ENCODE measurements at places on chromosomes 2 and 18.

DNA sequence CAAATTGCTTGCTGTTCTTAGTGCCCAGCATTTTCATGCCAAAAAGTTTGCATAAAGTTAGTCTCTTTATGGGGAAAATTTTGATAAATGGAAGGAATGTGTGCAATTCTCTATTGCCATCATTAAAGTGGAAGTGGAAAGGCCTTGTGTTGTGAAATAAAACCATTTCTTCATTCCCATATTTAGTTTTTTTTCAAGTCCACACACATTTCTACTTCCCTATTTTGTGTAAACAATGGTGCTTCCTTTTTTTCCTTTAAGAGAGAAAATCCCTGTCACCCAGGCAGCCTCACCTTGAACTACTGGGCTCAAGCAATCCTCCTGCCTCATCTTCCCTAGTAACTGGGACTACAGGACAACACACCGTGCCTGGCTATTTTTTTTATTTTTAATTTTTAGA is 42.3 kb upstream of the NCOA1 start:
- DNase-seq = no peak

DNA sequence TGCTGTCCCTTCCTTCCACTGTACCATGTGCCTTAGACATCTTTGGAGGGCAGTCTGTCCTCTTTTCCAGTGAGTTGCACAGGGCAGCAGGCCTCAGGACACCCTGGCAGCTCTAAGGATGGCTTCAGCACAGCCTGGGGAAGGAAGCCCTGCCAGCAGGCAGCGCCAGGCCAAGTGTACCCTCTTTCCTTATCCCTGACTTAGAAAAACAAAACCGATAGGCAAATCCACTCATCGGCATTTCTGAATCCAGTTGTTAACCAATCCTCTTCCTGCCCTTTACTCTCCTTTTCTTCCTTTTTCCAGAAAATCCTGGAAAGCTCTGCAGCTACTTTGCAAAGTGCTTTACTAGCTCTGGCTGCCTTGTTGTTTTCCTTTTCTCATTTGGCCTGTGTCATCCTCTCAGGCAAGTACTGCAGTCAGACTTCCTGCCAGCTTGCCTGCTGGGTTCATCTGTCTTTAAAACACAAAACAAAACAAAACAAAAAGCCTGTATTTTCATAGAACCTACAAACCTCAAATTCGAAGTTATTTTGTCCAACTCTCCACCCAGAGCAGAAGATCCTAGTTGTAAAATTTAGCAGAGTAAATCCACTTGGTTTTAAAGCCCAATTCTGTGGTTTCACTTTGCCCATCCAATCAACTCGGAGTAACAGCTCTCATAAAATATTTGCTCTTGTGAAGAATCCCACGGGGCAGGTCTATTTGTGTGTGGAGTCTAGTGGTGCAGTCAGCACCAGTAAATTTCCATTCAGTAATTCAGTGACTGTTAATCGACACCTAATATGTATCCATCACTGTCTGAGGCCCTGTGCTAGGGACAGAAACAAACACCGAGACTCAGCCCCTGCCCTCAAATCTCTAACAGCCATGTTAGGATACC is 45.2 kb downstream of the PCBP1 start:
- no peak for DNase-seq

- DNase-seq = no peak
These were observed 90.9 kb downstream of the ANKRD44 start for GRCh38 chr2:197219636-197220035.

- DNase-seq = no peak
These were observed 12.0 kb downstream of the SEPTIN10 start for GRCh38 chr2:109601783-109602182.

DNA sequence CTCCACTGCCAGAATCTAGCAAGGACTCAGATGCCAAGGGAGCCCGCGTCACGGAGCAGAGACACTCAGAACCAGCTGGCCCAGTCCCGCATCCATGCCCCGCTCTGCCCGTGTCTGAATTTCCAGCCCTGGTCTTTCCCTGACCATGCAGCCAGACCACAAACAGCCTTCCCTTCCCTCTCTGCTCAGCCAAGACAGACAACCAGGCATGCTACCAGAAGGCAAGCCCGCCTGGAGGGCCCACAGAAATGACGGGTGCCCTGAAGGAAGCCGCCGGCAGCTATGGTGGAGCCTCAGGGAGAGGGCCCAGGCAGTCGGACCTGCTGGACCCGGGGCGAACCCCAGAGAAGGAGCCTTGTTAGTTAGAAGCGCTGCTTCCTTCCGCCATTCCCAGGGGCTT is 45.1 kb upstream of the MAL start:
- no peak for DNase-seq

DNA sequence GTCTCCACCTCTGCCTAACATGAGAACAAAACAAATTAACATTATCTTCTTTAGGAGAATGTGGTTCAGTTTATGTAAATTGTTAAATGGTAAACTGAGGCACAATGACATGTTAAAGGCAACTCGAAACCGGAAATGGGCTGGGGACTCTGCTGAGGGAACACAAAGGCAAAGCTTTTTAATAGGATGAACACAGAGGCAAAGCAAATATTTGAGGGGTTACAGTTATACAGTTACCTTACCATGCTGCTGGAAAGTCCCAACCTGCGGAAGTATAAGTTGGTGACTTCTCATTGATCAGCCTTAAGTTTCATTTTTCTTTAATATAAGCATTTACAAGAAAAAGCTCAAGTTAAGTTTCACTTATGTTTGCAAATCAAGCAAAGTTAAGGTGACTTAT is 195.0 kb downstream of the DLGAP1 start:
- no peak for DNase-seq

GRCh38 chr2:1752751-1753150 is 8.4 kb upstream of the PXDN start:
- no peak for DNase-seq

DNA sequence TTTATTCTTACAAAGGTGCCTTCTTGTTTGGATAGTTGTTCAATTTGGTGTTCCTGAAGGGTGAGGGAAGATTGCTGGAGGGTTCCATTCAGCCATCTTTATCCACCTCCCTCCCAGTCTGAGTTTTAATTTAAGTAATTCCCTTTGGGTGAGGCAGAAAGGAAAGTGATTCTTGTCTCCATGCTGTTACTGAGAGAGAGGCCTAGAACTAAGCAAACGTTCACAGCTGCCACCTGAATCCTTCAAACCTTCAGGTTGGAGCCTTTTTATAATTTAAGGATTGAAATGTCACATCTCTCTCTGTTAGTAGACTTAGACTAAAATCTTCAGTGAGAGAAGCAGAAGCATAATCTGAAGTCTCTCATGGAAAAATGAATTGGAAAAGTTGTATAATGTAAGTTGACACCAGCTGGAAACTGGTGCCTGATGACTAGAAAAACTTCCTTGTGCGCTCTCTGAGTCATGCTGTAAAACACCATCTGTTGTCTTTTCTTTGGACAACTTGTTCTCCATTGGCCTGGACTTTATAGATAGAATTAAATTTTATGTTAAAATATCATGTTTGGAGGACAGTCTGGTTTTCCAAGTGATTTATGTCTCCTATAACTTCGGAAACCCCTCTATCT is 14.6 kb downstream of the STRADB start:
- DNase-seq = no peak

DNA sequence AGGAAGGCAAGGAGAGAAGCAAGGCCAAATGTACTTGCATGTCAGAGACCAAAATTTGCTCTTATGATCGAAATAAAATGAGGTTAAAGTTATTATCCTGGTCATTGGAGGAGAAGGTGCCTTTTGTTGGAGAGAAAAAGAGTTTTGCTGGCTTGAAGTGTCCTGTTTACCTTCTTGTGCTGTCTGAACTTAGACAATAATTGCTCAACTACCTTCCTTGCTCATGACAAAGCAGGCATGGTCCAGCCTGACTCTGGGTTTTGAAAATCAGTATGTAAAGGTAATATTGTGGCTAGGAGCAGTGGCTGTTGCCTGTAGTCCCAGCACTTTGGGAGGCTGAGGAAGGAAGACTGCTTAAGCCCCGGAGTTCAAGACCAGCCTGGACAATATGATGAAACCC is 89.1 kb downstream of the MEIS1 start:
- no peak for DNase-seq

GRCh38 chr18:13879937-13880336 is 35.4 kb downstream of the MC2R start:
- no peak for DNase-seq

DNA sequence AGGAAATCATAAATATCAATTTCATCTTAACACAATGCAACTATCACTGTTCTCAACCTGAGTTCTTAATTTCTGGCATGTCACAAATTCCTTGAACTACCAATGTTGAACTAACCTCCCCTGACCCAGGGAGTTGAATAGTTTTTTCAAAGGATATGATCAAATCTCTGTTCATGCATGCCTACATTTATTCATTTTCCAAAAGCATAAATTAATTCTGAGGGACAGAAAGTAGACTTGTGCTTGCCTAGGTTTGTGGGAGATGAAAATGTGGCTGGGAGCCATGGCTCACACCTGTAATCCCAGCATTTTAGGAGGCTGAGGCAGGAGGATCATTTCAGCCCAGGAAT is 175.7 kb downstream of the TGIF1 start:
- no peak for DNase-seq

DNA sequence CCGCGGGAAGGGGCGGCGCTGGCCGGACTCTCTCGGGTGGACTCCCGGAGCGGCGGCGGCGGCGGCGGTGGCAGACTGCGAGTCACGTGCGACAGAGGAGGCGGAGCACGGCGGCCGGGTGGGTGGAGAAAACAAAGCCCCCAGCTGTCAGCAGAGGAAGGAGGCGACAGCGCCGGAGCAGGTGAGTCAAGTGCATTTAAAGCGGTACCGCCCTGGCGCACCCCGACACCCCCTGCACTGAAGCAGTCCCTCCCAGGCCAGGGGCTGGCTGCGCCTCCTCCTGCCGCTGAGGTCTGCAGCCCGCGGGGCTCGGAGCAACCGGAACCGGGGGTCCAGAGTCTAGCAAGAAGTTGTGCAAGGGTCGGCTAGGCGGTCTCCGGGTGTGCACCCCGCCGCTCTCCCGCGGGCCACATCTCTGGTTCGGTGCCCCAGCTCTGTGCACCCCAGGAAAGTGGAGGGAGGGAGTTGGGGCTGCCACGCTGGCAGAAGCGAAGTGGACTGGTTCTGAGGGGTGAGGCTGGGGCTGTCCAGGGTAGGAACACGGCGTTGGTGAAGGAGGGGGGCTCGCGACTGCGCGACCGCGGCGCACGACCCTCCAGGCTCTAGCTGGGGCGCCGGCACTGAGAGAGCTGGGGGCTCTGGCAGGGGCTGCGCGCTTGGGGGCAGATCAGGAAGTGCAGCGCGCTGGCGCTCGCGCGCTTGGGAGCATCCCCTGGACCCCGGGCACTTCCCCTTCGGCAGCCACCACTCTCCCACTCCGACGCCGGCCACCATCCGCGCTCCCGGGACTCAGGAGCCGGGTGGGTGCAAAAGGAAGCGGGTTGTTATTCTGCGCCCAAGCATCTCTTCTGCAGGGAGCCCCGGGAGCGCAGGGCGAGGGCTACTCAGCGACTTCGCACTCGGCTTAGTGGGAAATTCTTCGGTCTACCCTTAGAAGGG is 64.0 kb upstream of the MAPRE2 start:
- peak; percentile 51 for DNase-seq

- DNase-seq = no peak
These were observed 148.4 kb downstream of the HDAC4 start for GRCh38 chr2:239252393-239252792.

- DNase-seq = no peak
These were observed 194.5 kb downstream of the DNER start for GRCh38 chr2:229519655-229520430.

DNA sequence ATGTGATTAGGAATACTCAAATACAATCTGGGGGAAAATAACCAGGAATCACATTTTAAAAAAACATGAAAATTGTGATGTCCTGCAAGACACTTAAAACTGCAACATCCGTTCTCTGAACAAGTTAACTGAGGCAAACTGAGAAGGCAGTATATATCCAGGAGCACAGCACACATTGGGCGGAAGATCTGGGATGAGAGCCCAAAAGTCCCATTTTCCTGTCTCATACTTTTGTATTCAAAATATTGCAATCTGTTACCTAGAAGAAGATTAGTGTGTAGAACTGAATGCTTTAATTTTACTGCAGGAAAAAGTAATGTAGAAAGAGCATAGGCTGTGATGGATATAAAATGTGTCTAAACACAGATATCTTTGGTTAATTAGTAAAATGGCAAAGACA is 276.8 kb upstream of the FANCL start:
- no peak for DNase-seq

DNA sequence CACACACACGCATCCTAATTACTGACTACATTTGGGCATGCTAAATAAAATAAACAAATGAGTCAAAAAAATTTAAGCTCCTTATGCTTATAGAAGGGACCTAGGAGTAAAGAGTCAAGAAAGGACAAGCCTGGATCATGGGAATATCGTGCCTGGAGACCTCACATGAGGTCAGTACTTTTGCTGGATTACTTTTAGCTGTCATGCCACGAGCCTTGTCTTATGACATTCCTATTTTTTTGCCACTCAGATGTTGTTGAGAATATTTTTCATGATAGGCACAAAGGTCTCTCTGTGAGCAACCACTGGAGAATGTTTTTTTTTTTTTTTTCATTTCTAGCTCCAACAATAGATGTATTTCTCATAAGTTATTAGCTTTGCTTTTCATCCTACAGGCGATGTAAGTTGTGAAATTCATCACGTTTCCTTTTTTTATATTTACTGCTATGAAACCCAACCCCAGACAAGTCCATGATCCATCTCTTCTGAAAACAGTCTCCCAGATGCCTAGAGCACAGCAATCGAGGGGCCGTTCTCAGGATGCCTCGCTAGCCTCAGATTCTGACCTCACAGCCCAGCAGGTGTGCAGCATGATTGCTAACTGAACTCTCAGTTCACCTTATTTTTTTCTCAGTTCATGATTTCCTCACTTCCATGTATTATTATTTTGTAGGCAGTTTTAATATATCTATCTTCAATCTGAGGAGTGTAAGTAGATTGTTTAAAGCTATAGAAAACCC is 464.5 kb downstream of the IRS1 start:
- no peak for DNase-seq

DNA sequence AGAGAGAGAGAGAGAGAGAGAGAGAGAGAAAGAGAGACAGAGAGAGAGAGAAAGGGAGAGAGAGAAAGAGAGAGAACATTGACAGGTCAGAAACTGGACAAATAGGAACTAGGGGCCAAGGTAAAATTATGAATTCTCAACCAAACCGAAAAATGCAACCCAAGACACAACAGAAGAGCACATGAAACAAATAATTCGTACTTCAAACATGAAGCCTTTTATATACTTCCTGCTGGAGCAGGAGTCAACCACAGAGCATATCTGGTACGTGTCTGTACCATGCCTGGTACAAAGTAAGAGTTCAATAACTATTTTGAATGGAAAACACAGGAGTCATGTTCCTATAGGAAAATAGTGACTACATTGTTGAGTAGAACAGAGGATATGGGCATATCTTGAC is 6.5 kb upstream of the VPS54 start:
- no peak for DNase-seq

DNA sequence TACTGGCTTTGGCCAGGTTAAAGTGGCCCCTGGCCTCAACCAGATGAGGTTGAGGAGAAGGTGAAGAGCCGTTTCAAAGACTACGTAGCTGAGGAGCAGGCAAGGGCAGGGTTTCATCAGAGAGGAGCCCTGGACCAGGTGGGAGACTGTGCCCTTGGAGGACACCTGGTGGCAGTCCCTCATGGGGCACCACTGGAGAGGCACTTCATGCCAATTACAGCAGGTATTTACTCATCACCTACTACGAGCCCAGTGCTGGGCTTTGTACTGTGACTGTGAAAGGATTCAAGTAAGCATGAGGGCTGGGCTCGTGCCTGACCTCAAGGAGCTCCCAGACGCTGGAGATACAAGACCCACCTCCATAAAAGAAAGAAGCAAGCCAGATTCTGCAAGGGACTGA is 37.6 kb downstream of the SMAD7 start:
- DNase-seq = no peak

GRCh38 chr2:45984366-45984765 is 312.8 kb upstream of the EPAS1 start:
- DNase-seq = no peak
